ENCODE measurements at places on chromosomes 7 and 10.

DNA sequence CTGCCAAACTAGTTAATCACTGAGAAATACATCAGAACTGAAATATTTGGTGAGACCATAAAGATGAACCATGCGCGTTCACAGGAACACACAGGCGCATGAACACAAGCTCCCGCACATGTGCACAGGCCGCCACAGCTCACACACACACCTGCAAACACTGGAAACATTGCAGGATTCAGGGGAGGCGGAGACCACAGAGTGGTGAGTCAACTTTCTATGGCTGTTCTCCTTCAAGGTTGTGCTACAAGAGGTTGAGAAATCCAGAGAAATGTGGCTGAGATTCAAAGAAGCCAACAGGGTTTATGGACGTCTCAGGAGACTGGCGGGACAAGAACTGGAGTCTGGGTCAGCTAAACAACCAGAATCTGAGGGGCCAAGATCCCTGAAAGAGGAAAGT lies 17.8 kb downstream of the ESYT2 start:
- DNase-seq = peak; percentile 79

DNA sequence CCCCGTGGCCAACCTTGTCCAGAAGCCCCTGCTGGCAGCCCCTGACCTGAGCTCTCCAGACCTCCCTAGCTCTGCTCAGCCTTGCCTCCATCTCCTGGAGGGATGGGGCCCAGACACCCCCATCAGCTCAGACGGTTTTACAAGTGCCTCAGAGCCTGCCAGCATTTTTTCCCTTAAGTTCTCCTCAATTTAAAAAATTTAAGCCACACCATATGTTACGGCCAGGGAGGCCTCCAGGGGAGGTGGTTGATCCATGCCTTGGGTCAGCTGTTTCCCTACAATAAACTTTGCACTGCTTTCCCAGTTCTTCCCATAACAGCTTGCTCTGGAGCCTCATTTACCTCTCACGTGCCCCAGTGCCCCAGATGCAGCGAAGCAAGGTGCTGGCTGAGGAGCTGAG lies 143.5 kb downstream of the RGS10 start:
- no peak for DNase-seq

DNA sequence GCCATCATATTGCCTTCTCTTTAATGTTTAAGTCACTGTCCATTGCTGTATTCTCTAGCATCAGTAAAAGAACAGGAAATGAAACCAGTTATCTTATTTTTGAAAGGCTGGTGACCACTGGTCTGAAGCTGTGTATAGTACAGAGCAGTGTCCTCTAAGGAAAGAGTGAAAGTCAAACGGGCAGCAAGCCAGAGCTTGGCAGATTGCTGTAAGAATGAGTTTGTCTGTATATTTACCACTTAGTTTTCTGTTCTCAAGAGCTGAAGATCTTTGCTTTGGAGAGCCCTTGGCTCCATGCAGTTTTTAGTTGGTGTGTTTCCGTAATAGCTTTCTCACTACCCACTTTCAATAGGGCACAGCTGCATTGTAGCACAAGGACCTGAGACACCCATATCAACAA lies 31.9 kb downstream of the PCBD1 start:
- peak; percentile 33 for DNase-seq

- no peak for DNase-seq
Measured at GRCh38 chr7:48868916-48869315, 55.4 kb upstream of the CDC14C start.

- peak; percentile 12 for DNase-seq
Measured at GRCh38 chr7:91050677-91051076, 213.6 kb upstream of the FZD1 start.

DNA sequence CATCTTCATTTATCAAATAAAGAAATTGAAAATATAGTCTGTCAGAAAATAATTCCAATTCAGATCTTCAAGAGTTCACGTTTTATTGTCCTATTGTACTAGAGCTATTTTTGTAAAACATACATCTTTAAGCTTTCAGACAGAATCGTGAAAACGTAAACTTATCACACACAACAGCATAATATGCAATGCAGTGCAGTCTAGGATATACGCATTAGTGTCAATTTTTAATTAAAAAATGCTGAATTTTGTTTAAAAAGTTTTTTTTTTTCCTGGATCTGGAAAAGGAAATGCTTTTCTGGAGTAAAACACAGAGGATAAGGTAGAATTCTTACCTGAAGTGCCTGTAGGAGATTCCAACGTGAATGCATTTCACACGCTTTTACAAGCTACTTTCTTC lies 458.2 kb upstream of the KLF6 start:
- no peak for DNase-seq

DNA sequence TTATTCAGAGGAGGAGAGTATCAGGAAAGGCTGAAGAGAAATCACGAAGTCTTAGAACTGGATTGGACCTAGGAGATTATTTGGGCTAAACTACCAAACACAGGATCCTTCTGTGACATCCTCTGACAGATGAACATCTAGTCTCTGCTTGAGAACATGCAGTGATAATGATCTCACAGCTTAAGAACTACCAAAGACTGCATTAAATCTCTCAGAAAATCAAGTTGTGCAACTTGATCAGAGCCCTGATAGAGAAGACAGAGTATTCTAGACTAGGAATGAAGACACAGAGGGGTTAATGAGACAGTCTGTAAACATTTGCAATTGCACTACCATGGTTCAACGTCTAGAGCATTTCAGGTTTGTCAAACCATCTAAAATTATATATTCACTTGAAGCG lies 37.1 kb upstream of the AGBL3 start:
- DNase-seq = no peak

DNA sequence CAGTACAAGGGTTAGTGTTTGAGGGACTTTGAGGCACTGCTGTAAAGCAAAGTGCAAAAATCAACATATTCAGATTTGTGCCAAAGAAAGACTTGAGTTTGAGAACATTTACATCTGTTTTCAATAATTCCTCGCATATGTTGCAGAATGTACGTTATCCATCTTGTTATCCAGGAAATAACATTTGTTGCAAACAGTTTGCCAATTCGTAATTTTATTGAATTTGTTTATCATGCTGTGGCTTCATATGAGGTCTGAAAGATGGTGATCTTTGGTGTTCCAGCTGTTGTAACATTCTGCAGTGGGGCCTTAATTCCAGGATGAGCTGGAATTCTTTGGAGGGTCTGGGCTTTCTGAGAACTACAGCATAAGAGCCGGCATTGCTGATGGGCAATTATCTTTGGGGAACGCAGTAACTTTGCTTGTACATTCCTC lies 396.2 kb downstream of the LRMDA start:
- DNase-seq = no peak

DNA sequence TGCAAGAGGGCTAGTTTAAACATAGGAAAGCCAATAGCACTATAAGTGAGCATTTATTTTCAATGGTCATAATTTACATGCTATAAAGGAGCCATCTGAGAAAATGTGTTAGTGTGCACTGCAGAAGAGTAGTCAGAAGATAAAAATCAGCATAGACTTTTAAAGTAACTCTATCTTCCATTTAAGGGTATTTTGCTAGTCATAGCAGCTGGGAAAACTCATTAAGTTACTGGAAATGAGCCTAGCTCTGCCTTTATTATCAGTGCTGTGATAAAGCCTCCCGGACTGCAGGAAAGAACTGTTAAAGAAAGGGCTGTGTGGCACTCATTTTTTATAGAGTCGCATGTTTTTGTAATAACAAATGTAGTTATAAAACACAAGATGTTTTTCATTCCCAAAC lies 825.8 kb upstream of the POM121L12 start:
- DNase-seq = no peak

- no peak for DNase-seq
Measured at GRCh38 chr7:2158331-2159175, 74.2 kb downstream of the MAD1L1 start.
